Prostate gland (tissue), 2 donors: ENCODE measurements at places on chromosomes 7 and 10. TPM values are rescaled to one million over a fixed set of nuclear protein-coding genes. Genes with fewer than 3 reads are reported as not detected.

Gene MRPS33
- total RNA-seq, result 30.0 TPM

Gene SFTPA2
- total RNA-seq, result 38.5 TPM

Gene TMEM254
- total RNA-seq, result 95.9 TPM

Gene ATOH7
- total RNA-seq, result not detected

Gene KIF11
- 5.5 TPM for total RNA-seq

Gene TAS2R4
- 0.87 TPM for total RNA-seq

DNA sequence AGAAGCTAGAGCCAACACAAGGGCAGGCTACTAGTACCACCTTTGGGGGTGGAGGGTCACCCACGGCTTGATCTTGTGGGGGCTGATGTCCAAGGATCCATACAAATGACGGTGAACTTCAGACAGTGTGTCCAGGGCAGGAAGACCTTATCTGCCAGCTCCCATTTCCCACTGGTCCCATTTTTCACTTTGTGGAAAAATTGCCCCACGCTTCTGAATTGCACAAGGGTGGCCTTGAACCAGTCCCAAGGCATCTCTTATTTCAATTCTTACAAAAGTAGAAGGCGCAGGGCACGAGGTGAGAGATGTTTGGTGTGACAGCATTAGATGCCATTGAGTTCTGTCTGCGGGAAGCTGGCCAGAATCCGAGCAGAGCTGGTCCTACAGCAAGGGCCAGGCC is 252.7 kb upstream of the CELF2 start:
- DNase-seq, result no peak

- DNase-seq, result peak; percentile 57
These were observed 33.9 kb downstream of the CACUL1 start for GRCh38 chr10:118720685-118721538.

- no peak for DNase-seq
These were observed 289.6 kb downstream of the TCERG1L start for GRCh38 chr10:131021969-131022368.

DNA sequence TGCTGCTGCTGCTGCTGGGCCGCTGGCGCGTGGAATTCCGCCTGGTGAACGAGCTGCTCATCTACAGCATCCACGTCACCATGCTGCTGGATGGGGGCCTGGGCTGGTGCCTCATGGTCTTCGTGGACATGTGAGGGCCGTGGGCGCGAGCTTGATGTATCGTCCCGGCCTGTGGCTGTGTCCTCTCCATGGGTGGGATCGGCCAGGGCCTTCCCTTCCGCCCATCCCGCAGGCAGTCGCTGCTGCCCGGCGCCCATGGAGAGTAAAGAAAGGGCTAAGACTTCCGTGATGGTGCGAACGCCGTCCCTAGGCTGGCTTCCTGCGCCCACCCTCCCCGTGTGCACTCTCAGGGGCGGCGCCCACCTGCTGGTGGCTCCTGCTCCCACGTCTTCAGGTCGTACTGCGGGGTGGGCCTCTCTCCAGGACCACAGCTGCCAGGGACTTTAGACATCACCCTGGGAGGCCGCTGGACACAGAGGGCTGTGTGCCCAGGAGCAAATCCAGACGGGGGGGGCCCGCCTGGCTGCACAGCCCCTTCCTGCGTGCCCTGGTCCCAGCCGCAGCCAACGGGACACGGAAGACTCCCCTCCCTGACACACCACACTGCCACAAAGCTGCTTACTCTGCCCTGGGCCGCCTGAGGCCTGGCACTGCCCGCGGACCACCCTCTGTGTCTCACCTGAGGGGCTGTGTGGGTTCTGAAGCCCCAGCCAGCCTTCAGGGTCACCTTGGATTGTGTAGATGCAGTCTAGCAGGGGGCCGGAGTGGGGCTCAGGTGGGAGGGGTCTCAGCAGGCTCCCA is 167.5 kb downstream of the SEPTIN7 start:
- no peak for DNase-seq

DNA sequence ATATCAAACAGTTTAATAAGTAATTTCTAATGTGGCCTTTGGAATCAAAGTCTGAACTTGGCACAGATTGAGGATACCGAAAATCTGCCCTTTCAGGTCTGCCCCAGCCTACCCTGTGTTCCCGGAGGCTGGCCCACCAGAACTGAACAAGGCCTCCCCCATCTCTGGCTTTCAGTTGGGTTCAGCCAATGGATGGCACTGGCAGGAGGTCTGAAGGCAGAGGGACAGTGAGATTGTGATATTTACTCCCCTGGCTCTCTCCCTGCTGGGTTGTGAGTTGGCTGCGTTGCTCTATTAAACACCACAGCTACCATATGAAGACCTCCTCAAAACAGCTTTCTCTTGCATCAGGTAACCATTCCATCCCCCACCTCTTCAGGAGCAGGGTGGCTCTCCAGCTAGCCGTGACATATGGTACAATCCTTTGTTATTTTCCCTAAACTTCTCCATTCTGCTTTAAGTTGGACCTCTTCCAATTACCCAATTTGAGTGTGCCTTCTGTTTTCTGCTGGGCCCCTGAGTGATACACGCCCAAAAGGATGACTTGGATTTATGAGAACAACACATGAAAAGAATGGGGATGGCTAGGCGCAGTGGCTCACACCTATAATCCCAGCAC is 28.1 kb downstream of the DNMBP start:
- no peak for DNase-seq
